Stimulated activated memory B cell treated with anti-CD40 and anti-IgM and Interleukin-4, amounts not matched to agents 10 μg/mL and 1 μg/mL and 100 μg/mL, for 72 hours (primary cell): ENCODE measurements at places on chromosomes 1 and 21.

DNA sequence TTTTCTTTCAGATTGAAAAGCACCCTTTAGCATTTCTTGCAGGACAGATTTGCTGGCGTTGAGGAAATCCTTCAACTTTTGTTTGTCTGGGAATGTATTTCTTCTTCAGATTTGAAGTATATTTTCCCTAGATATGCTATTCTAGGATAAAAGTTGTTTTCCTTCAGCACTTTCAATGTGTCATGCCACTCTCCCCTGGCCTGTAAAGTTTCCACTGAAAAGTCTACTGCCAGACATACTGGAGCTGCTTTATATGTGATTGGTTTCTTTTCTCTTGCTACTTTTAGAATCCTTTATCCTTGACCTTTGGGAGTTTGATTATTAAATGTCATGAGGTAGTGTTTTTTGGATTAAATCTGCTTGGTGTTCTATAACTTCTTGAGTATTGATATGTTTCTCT, 44.2 kb upstream of the CD55 start:
- ATAC-seq, result no peak

DNA sequence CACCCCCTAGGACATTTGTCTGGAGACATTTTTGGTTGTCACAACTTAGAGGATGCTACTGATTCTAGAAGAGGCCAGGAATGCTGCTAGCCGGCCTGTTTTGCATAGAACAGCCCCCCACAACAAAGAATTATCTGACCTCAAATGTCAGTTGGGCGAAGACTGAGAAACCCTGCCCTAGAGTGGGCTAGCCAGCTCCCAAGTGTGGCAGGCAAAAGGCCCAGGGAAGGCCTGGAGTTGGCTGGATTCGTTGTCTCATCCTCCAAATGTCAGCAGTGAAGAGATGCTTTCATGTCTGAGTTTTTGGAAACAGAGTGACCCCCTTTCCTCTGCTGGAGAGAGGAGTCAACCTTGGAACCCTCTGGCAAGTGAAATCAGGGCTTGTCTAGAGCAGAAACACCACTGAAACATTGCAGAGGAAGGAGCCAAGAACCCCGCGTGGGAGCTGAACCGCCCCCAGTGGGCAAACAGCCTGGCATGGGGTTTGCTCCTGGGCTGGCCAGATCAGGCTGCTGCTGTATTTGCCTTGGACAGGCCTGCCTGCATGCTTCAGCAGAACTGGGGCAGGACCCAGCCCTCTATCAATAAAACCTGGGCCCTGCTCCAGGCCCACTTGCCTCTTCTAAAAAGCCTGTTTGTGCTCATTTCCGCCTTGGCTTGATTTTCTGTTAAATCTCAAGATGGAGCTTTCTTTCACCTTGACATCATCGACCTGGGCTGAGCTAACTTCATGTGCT, 32.9 kb downstream of the RASSF5 start:
- ATAC-seq, result no peak

DNA sequence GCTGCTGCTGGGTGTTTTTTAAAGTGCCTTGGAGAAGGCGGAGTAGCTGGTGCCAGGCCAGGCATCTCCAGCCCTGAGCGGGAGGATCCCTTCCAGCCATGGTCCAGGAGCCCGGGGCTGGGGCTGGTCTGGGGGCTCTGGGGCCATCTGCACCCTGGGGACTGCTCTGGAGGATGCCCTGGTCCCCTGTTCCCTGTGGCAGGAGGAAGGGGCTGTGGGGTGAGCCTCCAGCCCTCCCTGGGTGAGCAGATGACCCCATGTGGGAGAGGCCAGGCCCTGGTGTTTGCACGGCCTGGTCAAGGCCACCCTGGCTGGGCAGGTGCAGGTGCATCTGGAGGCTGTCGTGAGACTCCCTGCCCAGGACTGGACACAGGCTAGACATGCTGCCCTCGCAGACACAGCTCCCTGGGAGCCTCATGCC, 56.7 kb downstream of the SLX9 start:
- no peak for ATAC-seq

- no peak for ATAC-seq
Measured at GRCh38 chr1:66679140-66679539, 73.1 kb upstream of the DYNLT5 start.

DNA sequence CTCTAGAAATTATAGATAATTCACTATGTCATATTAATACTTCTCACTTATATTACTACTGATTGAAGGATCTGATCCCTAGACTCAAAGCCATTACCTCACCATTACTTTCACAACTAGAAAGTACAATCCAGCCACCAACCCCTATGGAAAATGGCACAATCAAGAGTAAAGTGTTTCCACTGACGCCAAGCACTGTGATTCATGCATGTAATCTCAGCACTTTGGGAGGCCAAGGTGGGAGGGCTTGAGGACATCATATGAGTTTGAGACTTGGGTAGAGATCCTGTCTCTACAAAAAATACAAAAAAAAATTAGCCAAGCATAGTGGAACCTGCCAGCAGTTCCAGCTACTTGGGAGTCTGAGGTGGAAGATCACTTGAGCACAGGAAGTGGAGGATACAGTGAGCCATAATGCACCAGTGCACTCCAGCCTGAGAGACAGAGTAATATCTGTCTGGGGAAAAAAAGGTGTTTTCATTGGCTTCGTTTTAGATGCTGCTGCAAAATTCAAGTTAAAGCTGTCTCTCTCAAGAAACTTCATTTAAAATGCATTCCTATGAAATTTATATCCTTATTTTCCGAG, 126.5 kb downstream of the AKT3 start:
- ATAC-seq, result no peak

- ATAC-seq, result no peak
Measured at GRCh38 chr1:204417074-204417997, 5.7 kb upstream of the PPP1R15B start.

DNA sequence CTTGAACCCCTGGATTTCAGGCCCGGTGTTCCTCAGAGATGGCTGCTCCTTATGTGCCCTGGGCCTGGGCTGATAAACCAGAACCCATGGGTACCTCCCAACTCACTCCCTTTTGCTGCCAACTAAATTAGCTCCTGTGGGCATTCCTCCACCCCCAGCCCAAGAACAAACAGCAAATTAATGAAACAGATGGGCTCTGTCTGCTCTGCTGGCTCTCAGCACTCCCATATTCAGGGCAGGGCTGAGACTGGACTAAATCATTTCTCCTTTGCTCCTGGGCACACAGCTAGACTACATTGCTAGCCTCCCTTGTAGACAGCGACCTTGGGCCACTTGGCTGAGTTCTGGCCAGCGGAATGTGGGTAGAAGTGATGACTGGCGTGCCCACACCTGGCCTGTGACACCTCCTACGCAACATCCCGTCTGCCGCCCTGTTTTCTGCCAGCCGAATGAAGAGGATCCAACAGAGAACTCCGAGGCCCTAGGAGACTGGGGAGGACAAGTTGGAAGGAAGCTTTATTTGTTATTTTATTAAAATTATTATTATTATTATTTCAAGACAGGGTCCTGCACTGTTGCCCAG, 101.9 kb upstream of the DISP3 start:
- ATAC-seq, result no peak

DNA sequence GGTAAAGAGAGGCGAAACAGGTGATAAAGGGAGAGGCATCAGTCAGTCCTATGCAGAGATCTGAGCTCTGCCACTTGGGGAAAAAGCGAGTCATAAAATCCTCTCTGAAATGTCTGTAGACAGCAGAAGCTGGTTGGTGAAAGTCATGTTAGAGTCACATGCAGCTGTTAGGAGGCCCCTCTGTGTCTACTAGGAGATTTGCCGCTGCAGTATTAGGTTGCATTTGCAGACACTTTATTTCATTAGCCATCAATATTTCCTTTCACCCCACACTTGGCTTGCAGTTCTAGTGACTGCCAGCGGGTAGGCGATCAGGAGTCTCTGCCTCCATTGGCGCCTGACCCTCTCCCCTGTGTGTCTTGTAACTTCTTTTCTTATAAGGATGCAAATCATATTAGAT, 16.2 kb downstream of the ATP1A4 start:
- peak; percentile 44 for ATAC-seq

GRCh38 chr1:226428348-226428747, 20.5 kb upstream of the PARP1 start:
- no peak for ATAC-seq

GRCh38 chr1:216705676-216706075, 17.6 kb downstream of the ESRRG start:
- ATAC-seq, result no peak

- no peak for ATAC-seq
Measured at GRCh38 chr1:179731643-179732042, 11.4 kb upstream of the FAM163A start.

GRCh38 chr1:46197964-46198811, at the start of gene POMGNT1:
TSS of gene POMGNT1 (minus strand) at chr1:46198434. CDS start at chr1:46197821, 613 bp downstream.
- ATAC-seq, result peak; percentile 98

DNA sequence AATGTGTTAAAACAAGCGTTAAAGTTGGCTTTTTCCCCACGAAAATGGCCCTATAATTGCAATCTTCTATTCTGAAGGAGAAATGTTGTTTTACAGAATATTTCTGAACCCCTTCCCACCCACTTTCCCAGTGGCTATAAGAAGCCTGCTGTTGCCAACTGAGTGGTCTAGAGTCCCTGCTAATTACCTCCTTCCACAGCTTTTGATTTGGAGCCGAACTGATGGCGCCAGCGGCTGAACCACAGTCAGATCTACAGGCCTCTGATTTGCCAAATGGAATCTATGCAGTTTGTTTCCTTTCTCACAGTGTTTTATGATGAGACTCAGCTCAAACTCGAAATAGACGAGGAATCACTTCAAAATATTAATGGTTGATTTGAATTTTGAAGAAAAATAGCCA, 76.0 kb upstream of the C1orf105 start:
- no peak for ATAC-seq

GRCh38 chr1:51000651-51001050, 30.6 kb downstream of the CDKN2C start:
- ATAC-seq, result no peak

DNA sequence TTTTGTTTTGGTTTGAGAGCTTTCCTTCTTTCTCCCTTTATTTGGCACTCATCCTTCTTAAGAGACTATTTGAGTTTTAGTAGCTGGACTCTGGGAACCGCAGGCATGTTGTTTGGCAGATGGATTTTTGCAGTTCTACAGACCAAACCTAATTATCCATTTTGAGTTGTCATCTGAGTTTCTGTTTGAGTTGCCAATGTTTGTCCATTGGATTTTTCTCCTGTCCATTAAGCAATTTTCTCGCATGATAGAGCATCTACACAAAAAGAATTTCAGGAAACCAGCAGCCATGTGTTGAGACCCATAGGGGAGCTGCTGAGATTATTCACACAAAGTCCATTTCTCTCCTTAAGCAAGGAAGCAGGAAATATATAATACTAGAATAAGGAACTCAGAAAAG, 17.2 kb upstream of the CXADR start:
- ATAC-seq, result no peak

DNA sequence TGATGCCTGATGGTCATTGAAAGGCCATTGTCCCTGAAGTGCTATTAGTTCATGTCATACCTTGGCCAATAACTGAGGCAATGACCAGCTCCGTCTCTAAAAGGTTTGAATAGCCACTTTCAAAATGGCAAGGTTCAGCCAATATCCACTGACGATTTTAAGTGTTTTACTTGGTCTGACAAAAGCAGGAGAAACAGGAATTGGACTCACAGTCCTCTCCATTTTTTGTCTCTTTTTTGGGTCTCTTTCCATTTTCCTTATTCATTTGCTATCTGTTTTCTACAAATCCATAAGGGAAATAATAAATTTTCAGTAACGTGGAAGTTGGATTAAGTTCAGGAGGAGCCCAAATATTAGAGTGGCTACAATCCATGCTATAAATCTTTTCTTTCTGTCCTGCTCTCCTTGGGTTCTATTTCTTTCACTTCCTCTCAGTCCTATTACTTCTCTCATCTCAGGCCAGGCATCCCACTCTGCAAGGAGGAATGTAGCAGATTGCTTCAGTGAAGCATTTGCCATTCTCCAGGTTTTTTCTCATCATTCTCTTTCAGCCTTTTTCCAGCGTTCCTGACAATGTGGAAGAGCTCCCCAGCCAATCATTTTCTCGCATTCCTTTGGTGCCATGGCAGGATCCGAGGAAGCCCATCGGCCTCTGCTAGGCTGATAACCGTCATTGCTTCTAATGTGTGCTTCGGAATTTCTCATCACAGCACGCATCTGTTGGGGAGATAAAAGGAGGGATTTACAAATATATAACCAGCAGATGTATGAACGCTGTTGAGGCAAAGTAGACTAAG, 414.5 kb downstream of the ADGRL2 start:
- no peak for ATAC-seq

GRCh38 chr1:222914861-222915632, 100.2 kb downstream of the DISP1 start:
- ATAC-seq, result no peak

- ATAC-seq, result no peak
Measured at GRCh38 chr1:238664139-238664538, 722.2 kb upstream of the CHRM3 start.

GRCh38 chr21:31064803-31065202, 26.5 kb upstream of the KRTAP19-8 start:
- ATAC-seq, result no peak

- ATAC-seq, result peak; percentile 88
Measured at GRCh38 chr1:43454270-43455011, 710 bp upstream of the HYI start.

- ATAC-seq, result no peak
Measured at GRCh38 chr1:218874801-218875400, 298.8 kb upstream of the LYPLAL1 start.

- no peak for ATAC-seq
Measured at GRCh38 chr1:32904797-32905196, 3.6 kb upstream of the TMEM54 start.

DNA sequence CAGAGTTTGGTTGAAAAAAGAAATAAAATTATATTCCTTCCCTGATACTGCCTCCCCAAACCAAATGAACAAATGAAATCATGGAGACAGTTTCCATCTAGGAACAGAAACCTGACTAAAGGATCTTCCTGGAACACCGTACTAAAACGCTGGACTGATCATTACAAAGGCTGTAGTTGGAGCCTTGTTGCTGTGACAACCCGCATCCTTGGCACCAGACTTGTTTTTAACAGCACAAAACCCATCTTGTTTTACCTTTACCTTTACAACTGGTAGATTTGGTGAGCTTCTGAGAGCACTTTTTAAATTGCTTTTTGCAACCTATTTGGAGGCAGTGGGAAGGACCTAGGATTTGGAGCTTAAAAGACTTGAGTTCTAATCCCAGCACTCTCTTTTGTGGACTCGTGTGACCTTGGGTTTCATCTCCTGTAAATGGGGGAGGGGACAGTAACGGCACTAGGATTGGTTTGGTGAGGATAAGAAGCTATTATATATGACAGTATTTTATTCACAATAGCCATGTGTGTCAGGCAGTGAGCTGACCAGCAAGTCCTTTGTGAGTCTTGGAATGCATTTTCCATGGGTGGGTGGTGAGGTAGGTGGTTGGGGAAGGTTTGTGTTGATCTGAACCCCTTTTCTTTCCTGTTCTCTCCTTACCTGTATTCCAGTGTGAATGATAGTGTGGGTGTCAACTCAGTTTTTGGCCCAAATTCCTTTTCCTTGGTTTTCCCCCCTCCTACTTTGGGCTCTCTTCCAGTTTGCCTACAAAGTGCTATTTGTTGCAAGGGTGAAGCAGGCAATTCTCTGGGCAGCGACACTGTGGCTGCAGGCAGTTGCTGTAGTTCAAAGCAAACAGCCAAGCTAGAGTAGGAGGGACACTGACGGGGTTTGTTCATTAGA, 12.6 kb downstream of the LRRC8D start:
- no peak for ATAC-seq

GRCh38 chr1:236419502-236419901, 25.4 kb downstream of the EDARADD start:
- ATAC-seq, result no peak
